ENCODE measurements at places on chromosomes 2 and 18.

DNA sequence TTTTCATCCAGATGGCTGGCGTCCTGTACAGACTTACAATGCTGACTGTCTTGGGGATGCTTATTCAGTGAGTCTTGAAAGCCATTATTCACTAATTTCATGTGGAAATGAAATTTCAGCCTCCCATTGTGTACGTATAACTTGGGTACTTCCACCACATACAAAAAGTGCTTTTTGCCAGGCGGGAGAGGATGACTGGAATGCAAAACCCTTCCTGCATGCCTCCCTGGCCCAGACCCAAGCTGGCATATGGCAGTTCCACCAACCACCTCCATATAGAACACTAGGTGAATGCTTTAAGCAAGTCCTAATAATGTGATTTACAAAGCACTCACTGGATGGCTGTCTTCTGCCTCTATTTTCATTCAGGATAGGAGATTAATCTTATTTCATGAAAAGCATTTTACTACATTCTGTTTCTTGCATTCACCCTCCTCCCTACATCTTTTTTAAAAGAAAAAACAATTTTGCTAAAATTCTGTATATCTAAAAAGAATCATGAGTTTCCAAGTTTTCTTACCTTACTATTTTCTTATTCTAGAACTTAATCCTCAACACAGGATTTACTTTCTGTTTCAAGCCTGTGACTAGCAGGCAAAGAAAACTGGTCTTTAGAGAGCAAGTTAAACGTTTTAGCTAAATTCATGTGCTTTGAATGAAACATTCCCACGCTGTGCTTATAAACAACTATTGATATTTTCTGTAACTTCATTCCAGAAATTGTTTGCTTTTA, 327.6 kb downstream of the NCKAP5 start:
- no peak for DNase-seq
- no peak overlapping the region for H3K27ac ChIP-seq
- H3K4me3 ChIP-seq = peak overlapping the region; percentile 36
- H3K36me3 ChIP-seq = no peaks in the 10 kb centered on the region
- H3K4me1 ChIP-seq = peaks cover 11% of the 10 kb centered on the region

DNA sequence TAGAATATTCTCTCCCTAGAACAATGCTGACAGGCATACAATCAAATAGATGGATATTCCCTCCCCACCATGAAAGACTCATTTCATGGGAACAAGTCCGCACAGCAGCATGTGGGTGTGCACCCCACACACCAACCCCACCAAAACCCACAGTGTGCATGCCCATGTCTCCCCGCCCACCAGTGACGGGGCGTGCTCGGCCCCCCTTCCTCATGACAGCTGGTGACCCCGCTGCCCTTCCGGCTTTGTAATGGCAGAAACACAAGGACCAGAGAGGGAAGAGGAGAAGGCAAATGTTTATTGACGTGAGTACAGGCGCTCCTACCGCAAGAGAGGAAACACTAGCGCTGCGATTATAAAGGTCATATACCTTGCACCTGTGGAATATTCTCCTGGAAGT, 30.8 kb upstream of the ODC1 start:
- H3K36me3 ChIP-seq = no peaks in the 10 kb centered on the region
- no peak overlapping the region for H3K27ac ChIP-seq
- H3K27me3 ChIP-seq = peaks cover 20% of the 10 kb centered on the region
- H3K4me3 ChIP-seq = no peak overlapping the region
- no peak for DNase-seq

- H3K27me3 ChIP-seq = no peaks in the 10 kb centered on the region
- H3K4me3 ChIP-seq = no peak overlapping the region
- H3K27ac ChIP-seq = peak overlapping the region; percentile 90
- peaks cover 72% of the 10 kb centered on the region for H3K4me1 ChIP-seq
- H3K36me3 ChIP-seq = peaks cover 18% of the 10 kb centered on the region
- DNase-seq = peak; percentile 66
Observed at GRCh38 chr2:47056868-47057686, 98.0 kb downstream of the STPG4 start.

GRCh38 chr18:76468345-76469304, 26.4 kb downstream of the ZNF516 start:
- peak overlapping the region; percentile 34 for H3K4me3 ChIP-seq
- DNase-seq = no peak
- no peaks in the 10 kb centered on the region for H3K27me3 ChIP-seq
- peaks cover 40% of the 10 kb centered on the region for H3K4me1 ChIP-seq
- H3K27ac ChIP-seq = no peak overlapping the region
- H3K36me3 ChIP-seq = no peaks in the 10 kb centered on the region

DNA sequence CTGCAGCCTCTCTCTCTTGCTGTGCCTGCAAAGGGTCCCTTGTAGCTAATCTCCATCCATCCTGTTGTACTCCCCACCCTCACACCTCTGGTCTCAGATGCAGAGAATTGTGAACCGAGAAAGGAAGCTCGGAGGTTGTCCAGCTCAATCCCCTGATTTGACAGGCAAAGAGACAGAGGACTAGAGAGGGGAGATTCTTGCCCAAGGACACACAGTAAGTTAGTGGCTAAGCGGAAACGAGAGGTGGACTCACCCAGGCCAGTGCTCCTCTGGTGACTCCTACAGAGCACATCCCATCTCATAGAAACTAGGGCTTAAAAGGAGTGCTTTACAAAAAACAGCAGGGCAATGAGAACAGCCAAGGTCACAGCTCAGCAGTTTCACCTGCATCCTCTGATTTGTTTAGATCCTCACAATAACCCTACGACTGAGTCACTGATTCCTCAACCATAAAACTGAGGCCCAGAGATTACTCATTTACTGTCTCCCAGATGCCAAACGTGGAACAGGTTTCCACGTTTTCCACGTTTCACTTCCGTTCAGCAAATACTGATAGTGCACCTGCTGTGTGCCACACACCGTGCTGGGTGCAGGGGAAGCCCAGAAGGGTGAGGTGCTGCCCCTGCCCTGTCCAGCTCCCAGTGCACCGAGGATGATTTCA, 22.1 kb downstream of the EHD3 start:
- no peaks in the 10 kb centered on the region for H3K27me3 ChIP-seq
- peaks cover 30% of the 10 kb centered on the region for H3K4me1 ChIP-seq
- no peak overlapping the region for H3K4me3 ChIP-seq
- peaks cover 24% of the 10 kb centered on the region for H3K36me3 ChIP-seq
- DNase-seq = no peak
- H3K27ac ChIP-seq = no peak overlapping the region

DNA sequence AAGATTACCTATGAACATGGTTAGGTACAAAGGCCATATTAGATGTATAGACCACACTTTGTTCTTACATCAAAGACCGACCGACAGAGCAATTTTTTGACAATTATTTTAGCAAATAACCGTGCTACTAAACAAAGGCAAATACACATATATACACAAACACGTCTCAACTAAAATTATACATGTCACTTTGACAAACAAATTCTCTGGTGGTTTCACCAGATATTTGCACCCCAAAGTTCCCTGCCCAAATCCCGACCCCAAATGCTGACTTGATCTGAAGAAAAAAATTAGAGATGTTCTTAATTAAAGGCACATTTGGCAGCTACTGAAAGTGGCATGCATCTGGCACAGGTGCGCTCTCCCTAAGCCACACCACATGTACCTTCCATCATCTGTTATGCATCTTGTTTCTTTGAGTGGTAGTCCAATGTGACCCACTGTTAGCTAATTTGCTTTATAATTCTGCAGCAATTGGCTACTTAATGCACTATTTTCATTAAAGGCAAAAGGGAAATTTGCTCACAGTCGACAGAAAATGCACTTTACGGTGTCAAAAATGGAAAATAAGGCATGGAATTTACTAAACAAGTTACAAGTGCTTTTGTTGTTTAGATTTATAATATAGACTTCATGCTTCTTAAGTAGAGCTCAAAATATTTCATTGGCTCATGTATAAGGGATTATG, 92.1 kb downstream of the ARHGEF33 start:
- H3K4me3 ChIP-seq = no peak overlapping the region
- peaks cover 34% of the 10 kb centered on the region for H3K36me3 ChIP-seq
- no peaks in the 10 kb centered on the region for H3K27me3 ChIP-seq

GRCh38 chr18:61754039-61754583, 138.7 kb downstream of the RNF152 start:
- H3K27ac ChIP-seq = no peak overlapping the region
- peaks cover 38% of the 10 kb centered on the region for H3K4me1 ChIP-seq
- H3K4me3 ChIP-seq = no peak overlapping the region
- no peak for DNase-seq
- H3K36me3 ChIP-seq = no peaks in the 10 kb centered on the region
- H3K27me3 ChIP-seq = no peaks in the 10 kb centered on the region

DNA sequence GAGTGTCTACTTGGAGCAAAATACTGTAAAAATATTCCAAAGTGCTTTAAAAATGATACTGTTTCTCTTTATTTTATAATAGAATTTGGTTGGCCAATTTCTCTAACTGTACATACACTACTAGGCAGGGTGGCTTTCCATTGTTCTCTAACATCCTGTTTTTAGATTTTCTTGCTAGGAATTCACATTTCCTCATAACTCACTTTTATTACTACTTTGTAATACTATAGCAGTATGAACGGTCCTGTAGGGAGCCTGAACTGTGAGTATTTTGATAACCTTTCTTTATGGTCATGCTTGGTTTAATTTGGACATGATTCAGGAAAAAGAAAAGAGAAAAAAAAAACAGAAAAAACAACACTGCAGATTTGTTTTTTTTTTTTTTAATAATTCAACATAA, 37.8 kb downstream of the GCG start:
- peaks cover 45% of the 10 kb centered on the region for H3K4me1 ChIP-seq
- DNase-seq = no peak
- H3K27ac ChIP-seq = peak overlapping the region; percentile 42
- no peaks in the 10 kb centered on the region for H3K36me3 ChIP-seq
- H3K27me3 ChIP-seq = no peaks in the 10 kb centered on the region

GRCh38 chr2:84870306-84870705, 10.6 kb downstream of the TRABD2A start:
- H3K27me3 ChIP-seq = peaks cover 6% of the 10 kb centered on the region
- no peaks in the 10 kb centered on the region for H3K36me3 ChIP-seq
- H3K27ac ChIP-seq = no peak overlapping the region
- no peak overlapping the region for H3K4me3 ChIP-seq

- DNase-seq = no peak
- no peak overlapping the region for H3K27ac ChIP-seq
- H3K36me3 ChIP-seq = no peaks in the 10 kb centered on the region
- H3K27me3 ChIP-seq = no peaks in the 10 kb centered on the region
- no peak overlapping the region for H3K4me3 ChIP-seq
Observed at GRCh38 chr18:46275370-46275769, 171.2 kb downstream of the HAUS1 start.

DNA sequence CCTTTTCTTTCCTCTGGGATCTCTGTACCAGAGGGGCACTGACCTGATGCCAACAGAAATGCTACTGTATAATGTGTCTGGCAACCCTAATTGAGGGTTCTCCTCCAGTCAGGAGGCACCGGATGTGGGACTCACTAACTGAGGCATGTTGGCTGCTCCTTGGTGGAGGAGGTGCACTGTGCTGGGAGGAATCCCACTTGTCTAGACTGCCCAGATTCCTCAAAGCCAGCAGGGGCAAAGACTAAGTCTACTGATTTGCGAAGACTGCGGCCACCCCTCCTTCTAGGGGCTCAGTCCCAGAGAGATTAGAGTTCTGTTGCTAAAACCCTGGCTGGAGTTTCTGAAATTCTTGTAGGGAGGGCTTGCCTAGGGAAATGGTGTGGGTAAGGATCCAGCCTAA, 1192.1 kb downstream of the DPP10 start:
- H3K4me1 ChIP-seq = no peaks in the 10 kb centered on the region
- H3K36me3 ChIP-seq = no peaks in the 10 kb centered on the region
- DNase-seq = no peak

- H3K4me1 ChIP-seq = peaks cover 38% of the 10 kb centered on the region
- DNase-seq = no peak
- no peaks in the 10 kb centered on the region for H3K36me3 ChIP-seq
- H3K4me3 ChIP-seq = no peak overlapping the region
Observed at GRCh38 chr2:241011751-241012510, 13.5 kb downstream of the SNED1 start.

All from left ventricle myocardium inferior (tissue), 1 donor.